ENCODE measurements at places on chromosomes 5 and 9.

DNA sequence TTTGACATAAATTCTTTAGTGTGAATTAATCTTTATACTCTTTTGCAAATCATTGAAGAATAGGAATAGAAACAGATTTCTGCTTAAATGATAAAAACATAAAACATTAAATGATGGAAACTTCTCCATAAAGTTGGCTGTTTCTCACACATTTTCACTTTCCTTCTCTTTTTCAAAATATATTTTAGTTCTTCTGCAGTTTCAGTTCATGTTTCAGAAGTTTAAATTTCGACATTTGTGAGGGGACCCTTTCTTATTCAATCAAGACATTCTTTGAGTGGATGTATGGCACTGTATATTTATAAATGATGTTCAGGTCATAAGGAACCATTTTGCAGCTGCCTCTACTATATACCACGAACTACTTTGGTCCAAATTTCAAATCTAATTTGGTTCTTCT lies 34.6 kb downstream of the TNFAIP8 start:
- no peak for DNase-seq

- no peak for DNase-seq
Measured at GRCh38 chr5:100901821-100902341, 1.2 kb downstream of the ST8SIA4 start.

GRCh38 chr5:181161534-181162175 lies 14.3 kb downstream of the OR2V2 start:
- no peak for DNase-seq

DNA sequence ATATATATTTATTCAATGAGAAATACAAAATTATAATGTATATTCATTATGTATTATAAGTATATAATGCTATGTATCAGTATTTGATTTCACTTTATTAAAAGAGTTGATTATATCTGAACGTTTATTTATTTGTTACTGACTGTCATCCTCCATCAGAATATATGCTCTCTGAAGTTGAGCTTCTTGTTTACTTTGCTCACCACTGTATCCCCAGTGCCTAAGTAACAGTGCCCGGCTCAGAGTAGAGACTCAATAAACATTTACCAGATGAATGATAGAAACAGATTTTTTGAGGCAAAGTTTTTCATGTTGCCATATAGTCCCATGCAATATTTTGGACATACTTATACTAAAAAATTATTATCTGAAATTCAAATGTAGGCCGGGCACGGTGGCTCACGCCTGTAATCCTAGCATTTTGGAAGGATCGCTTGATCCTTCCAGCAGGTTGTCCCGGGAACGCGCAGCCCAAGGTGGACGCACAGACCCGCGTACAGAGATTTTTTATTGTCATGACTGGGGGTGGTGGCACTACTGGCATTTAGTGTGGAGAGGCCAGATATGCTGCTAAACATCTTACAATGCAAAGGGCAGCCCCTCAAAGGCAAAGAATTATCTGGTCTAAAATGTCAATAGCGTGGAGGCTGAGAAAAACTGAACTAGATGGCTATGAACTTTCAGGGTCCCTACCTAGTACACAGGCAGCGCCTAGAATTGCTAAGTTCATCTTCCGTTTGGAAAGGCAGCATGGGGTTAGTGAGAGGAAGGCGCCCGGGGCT lies 761 bp upstream of the DNAJC25 start:
- DNase-seq, result no peak

GRCh38 chr9:77735494-77735893 lies 87.4 kb upstream of the GNA14 start:
- DNase-seq, result peak; percentile 77

GRCh38 chr9:108434502-108434901 lies 421.3 kb downstream of the ACTL7B start:
- DNase-seq, result peak; percentile 35

DNA sequence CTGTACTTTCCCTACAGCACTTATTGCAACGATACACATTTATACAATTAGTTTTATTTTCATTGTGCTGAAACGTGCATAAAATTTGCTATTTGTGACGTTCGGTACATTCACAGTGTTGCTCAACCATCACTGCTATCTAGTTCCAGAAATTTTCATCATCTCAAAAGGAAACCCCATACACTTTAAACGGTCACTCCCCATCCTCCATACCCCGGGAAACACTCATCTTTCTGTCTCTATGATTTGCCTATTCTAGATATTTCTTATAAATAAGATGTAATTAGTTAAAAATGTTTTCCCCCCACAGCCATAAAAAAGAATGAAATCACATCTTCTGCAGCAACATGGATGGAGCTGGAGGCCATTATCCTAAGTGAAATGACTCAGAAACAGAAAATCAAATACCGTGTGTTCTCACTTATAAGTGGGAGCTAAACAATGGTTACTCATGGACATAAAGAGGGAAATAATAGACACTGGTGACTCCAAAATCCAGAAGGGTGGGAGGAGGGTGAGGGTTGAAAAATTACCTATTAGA lies 40.2 kb upstream of the TEX48 start:
- peak; percentile 22 for DNase-seq

GRCh38 chr5:57889558-57889957 lies 406.9 kb upstream of the ACTBL2 start:
- DNase-seq, result peak; percentile 82

DNA sequence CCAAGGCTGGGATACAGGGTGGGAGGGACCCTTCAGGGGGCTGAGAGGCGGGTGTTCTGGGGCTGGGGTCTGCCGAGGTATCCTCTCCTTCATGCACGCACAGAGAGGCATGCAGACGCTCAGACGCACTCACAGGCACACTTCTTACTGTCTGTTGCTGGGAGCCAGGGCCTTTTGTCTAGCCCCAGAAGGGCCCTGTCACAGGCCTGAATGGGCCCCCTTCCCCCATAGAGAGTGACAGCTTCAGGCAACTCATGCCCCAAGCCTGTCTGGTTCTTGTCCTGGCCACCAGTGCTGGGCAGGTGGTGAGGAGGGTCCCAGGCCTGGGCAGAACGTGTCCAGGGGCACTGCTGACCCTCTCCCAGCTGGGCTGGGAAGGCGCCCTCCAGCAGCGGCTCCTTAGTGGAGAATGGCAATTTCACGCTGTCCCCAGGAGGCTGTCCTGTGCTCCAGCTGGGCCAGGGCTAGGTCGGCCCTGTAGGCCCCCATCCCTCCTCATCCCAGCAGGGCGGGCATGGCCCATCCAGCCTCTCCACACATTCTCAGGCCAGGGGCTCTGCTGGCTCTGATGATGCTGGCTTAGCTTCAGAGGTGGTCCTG lies 45.3 kb downstream of the LMX1B start:
- DNase-seq, result no peak

- DNase-seq, result peak; percentile 55
Measured at GRCh38 chr5:91382530-91383026, 539 bp downstream of the ARRDC3 start.

GRCh38 chr5:10595672-10596309 lies 31.9 kb downstream of the ANKRD33B start:
- DNase-seq, result peak; percentile 91

GRCh38 chr5:150001660-150002486 lies 1.3 kb downstream of the HMGXB3 start:
- peak; percentile 82 for DNase-seq

GRCh38 chr9:27672718-27673117 lies 99.4 kb upstream of the C9orf72 start:
- no peak for DNase-seq

- DNase-seq, result no peak
Measured at GRCh38 chr5:76788362-76788761, 30.5 kb upstream of the F2RL1 start.

DNA sequence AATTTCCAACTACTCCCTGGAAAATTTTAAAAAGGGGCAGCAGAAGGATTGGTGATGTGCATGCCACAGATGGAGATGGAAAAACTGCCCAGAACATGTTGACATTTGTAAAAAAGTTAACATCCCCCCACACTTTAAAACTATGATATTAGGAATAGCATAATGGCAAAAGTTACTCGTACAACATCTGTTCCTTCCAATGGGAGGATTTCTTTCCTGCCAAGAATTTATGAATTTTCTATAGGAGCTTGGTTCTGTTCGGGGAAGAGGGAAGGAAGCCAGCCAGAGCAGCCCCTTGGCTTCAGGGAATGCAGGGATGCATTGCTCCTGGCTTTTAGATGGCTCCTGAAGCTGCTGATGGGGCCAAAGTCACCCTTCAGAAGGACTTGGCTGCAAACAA lies 22.7 kb downstream of the KLF4 start:
- DNase-seq, result no peak

DNA sequence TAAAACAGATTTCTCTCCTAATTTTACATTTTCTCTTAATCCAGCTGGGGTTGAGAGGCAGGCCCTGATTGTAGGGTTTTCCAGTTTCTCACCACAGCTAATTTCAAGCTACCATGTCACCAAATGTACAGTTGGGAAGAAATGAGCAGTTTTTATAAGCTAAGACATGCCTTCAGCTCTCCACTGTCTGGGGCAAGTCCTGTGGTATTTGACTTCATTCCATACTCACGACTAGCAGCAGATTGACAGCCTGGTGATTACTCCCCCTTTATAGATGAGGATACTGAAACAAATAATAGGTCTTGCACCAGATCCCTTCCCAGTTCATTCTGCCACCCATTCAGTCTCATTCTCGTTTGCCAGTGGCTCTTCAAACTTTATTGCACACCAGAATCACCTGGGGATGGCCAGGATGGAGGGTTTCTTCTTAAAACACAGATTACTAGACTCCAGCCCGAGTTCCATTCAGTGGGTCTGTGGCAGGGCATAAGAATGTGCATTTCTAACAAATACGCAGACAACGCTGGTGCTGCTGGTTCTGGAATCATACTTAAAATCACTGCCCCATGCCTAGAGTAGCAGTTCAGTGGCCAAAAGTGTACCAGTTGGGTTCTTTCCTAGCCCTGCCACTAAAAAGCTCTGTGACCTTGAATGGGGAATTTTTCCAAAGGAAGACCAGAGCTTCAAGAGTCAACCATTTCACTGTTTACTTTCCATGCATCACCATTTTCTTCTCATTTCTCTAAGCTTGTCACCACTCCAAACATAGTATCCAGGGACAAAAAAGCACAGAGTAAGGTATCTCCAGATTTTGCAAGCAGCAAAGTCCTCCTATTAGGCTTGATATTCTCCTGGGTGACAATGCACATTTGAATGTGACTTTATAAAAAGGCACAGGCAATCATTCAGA lies 64.3 kb downstream of the CSNK1A1 start:
- DNase-seq, result peak; percentile 82

DNA sequence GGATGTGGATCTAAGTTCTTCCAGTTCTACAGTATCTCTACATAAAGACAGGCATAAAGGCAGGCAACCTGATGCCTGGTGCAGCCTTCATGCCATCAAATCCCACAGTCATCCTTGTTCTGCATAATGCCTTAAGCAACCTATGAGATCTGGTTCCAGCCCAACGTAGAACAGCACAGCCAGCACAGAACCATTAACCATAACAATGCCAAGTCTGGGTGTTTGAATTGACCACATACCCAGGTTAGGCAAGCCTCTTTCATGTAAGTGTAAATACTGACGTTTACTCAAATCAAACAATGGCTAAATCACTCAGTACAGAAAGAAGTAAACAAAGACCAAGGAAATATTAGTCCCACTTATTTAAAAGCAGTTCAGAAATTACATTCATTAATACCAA lies 195.0 kb downstream of the ADAMTSL1 start:
- no peak for DNase-seq

GRCh38 chr5:150801117-150801927 lies 22.8 kb downstream of the SMIM3 start:
- peak; percentile 87 for DNase-seq

- no peak for DNase-seq
Measured at GRCh38 chr5:58383448-58383847, 76.4 kb downstream of the PLK2 start.

- no peak for DNase-seq
Measured at GRCh38 chr9:90830051-90830450, 28.4 kb downstream of the SYK start.

GRCh38 chr5:169185626-169186025 lies 115.3 kb downstream of the SLIT3 start:
- no peak for DNase-seq

DNA sequence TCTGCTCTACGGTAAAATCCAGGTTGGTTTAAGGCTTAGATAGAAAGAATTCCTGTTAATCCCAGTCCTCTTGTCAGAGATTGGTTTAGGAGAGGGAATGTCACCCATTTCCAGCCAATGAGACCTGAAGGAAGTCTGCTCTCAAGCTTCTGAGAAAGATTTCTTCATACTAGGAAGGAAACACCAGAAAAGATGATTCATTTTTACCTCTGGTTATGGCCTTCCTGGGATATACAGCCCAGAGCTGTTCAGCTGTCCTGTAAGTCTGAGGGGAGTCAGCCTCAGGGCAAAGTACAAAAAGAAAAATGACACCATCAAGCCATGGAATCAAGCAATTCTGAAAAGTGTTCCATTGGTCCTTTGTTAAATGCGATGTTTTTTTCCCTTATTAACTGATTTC lies 18.6 kb upstream of the CFAP95 start:
- DNase-seq, result peak; percentile 15

DNA sequence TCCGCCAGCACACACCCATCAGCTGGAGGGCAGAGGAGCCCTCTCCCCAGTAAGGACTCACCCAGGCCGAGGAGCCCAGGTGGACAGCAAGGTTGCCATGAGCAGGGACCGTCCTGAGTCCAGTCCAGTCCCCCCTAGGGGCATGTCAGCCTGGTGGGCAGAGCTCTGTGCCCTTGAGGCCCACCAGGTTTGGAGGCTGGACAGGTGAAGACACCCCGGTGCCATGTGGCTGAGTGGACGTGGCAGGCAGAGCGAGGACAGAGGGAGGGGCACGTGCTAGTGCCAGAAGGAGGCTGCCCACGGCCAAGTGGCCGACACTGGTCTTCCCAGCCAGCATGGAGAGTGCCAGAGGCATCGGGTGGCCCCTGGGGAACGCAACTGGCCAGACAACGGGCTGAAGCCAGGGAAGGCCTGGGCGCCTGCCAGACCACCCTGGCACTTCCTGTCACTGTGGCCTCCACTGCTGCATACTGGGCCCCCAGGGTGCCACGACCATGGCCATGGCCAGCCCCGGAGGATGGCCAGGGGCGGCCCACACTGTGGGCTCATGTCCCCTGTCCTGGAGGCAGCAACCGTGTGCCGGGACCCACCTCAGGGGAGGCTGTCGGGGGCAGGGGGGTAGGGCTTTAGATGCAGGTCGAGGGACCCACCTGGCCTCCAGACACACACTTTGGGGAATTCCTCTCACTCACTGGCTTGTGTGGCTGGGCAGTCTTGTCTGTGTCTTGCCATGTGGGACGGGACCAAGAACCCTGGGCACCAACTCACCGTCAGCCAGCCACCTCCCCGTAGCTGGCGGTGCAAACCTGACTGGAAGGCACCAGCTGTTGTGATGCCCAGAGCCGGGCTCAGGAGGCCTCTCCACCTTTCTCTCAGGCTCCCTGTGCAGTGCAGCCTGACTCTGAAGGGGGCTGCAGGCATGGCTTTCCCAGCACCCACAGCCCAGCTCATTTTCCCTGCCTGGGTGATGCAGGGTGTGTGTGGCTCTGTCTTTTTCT lies 42.3 kb upstream of the LPCAT1 start:
- no peak for DNase-seq

- peak; percentile 22 for DNase-seq
Measured at GRCh38 chr5:93311881-93312280, 269.1 kb downstream of the NR2F1-AS1 start.

Data from choroid plexus epithelial cell (primary cell).